HFF-Myc (cell line): ENCODE measurements at places on chromosomes 13 and 19.

DNA sequence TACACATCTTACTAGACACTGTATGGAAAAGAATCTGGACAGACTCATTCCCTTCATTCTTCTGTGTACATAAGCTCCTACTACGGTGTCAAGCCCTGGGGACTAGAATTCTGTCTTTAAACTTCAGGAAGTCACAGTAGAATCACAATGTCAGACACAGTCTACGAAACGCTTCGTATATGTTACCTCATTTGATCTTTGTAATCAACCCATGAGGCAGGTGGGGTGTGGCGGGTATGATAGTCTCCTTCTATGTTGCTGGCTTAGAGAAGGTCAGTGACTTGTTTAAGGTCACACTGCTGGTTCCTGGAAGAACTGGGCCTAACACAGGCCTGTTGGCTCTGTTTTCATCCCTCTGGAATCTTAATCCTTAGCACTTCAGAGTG is 32.2 kb upstream of the TPT1 start:
- DNase-seq: no peak

DNA sequence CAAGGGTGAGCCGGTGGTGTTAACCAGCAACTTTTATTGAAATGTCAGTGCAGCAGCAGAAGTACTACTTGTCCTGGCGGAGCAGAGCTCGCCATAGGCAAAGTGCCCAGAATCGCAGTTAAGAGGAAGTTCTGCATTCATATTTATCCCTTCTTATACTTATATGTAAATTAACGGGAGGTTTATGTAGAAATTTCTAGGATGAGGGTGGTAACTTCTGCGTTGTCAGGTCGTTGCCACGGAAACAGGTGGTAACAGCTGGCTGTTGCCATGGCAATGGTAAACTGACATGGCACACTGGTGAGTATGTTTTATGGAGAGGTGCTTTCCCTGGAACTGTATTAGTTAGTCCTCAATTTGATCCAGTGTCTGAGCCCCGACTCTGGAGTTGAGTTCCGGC is 2494.9 kb upstream of the PCDH20 start:
- no peak for DNase-seq

DNA sequence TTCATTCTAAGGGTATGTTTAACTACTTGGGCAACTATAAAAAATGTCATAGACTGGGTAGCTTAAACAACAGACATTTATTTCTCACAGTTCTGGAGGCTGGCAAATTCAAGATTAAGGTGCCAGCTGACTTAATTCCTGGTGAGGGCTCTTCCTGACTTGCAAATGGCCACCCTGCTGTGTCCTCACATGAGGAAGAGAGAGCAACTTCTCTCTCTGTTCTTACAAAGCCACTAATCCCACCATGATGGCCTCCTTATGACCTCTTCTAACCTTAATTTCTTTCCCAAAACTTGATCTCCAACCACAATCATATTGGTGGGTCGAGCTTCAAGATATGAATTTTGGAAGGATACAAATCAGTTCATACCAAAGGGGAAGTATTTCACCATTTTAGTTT is 399.0 kb downstream of the DCT start:
- no peak for DNase-seq

DNA sequence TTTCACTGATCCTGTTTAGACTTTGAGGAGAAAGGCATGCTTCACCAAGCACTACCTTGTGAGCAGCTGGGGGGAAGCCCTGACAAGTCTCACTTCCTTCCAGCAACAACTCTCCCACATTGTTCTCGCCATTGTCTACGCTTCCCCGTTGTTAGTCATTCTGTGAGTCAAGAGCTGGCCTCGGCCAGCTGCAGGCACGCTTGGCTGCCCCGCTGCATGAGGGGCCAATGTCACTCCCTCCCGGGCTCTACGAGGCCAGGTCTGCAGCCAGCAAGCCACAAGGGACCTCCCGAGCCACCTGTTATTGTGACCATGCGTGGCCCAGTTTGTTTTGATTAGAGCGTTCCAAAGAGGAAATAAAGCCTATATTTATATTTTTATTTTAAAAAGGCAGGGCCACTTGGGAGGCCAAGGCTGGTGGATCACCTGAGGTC is 220.9 kb downstream of the FOXO1 start:
- DNase-seq: no peak

GRCh38 chr13:32019612-32020233 is 11.9 kb upstream of the FRY start:
- DNase-seq: peak; percentile 42

GRCh38 chr13:33453936-33454335 is 168.4 kb upstream of the STARD13 start:
- no peak for DNase-seq

- DNase-seq: no peak
Observed at GRCh38 chr19:366205-366783, 21.7 kb upstream of the MIER2 start.

GRCh38 chr13:29418026-29418425 is 177.5 kb downstream of the SLC7A1 start:
- no peak for DNase-seq

- peak; percentile 81 for DNase-seq
Observed at GRCh38 chr13:45325806-45326205, 15.2 kb downstream of the TPT1 start.

- DNase-seq: no peak
Observed at GRCh38 chr13:35794734-35795389, 318.4 kb upstream of the MAB21L1 start.

- no peak for DNase-seq
Observed at GRCh38 chr19:52198678-52199077, 8.8 kb downstream of the PPP2R1A start.

GRCh38 chr19:1125601-1126467 is 22.0 kb downstream of the GPX4 start:
- DNase-seq: no peak

DNA sequence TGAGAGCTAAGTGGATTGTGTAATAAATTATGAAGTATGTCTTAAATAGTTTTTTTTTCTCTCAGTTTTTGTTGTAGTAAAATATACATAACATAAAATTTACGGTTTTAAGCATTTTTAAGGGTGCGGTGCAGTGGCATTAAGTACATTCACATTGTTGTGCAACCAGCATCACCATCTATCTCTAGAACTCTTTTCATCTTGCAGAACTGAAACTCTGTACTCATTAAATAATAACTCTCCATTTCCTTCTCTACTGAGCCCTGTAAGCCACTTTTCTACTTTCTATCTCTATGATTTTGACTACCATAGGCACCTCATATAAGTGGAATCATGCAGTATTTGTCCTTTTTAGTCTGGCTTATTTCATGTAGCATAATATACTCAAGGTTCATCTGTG is 87.1 kb downstream of the GJA3 start:
- DNase-seq: no peak

- DNase-seq: no peak
Observed at GRCh38 chr19:14408491-14409145, 10.5 kb downstream of the DDX39A start.

GRCh38 chr19:7176792-7177191 is 107.3 kb downstream of the ZNF557 start:
- no peak for DNase-seq

DNA sequence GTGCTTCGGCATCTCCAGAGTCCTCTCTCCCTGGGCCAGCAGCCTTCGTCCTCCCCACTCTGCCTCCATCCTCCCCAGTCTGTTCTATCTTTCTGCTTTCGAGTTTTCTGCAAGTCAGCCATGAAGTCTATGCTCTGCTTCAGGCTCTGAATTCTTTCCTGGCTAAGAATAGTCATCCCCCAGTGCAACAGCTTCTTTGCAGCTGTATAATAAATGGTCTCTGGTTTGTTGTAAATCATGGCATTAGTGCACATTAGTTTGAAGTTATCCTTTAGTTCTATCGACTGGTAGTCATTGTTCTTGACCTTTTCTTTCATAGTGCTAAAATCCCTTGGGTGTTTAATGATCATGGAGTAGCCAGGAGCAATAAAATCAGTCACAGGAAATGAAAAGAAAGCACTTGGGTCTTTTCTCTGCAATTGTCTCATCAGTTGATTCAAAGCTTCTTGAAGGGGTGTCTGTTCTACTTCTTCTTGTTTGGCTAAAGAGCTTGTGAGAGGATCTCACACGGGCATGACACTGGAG is 46.2 kb upstream of the SOX21 start:
- no peak for DNase-seq

DNA sequence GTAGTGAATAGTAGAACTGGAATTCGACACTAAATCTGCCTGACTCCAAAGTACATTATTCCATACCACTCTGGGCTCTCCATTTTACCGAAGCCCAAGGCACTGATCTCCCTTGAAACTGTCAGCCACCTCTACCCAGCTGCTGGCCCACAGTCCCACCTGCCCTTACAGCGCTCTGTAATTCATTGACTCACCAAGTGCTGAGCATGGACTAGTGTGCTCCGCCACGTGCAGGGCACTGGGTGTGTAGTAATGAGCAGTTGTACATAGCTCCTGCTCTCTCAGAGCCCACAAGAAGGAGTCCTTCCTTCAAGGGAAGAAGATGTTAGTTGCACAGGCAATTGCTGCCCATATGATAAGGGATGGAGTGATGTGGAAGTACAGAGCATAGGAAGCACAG is 76.6 kb upstream of the SIAH3 start:
- DNase-seq: no peak

DNA sequence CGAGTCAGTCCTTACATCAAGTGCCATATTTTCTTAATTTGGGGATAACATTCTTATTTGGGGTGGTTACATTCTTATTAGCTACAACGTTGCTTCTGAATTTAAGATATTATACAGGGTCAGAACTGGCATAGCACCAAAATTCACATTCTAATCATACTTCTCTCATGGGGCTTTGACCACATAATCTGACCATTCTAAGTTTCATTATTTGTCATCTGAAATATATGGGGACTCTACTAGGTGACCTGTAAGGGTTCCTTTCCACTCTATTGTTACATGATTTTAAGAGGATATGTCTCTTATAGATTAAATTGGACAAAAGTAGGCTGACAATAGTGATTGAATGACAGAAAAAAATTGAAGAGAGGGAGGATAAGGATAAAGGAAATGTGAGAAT is 536.5 kb downstream of the KCTD12 start:
- no peak for DNase-seq

DNA sequence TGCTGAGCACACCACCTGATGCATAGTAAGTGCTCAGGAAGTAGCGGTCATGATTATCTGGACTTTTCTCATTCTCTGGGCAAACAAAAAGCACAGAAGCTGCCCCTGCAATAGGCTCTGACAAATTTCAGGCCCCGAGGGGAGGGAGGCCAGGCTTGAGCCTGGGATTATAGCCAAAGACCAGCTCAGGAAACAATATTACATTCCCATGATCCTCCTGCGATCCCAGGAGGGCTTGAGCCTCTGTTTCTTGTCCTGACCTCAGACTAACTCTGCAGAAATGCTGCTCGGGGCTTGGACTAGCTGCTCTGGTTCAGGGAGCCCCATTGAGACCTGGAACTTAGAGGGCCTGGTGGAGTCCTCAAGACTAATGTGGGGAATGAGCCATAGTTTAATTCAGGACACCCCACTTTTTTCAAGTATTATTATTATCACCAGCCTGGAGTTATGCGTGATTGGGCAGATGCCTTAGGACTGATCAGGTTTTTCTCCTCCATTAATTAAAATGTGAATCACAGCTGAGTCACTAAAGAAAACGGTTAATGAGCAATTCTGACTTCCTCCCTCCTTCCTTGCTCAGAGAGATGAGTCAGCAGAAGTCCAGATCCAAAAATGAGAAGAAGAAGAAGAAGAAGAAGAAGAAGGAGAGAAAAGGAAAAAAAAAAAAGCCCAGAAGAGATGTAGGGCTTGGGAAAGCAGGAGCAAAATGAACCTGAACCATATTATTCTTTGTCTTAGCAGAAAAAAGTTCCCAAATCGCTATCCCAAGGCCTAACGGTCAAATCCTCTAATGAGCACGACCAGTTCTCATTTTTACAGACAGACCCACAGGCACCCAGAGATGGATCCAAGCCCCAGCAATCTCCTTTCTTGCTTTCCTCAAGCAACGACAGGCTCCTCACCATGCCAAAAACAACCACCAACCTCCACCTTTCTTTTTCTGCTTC is 107.2 kb downstream of the CACNA1A start:
- DNase-seq: peak; percentile 65

GRCh38 chr19:7213628-7214323 is 80.4 kb downstream of the INSR start:
- DNase-seq: no peak

- no peak for DNase-seq
Observed at GRCh38 chr13:47350334-47351124, 453.7 kb upstream of the HTR2A start.

DNA sequence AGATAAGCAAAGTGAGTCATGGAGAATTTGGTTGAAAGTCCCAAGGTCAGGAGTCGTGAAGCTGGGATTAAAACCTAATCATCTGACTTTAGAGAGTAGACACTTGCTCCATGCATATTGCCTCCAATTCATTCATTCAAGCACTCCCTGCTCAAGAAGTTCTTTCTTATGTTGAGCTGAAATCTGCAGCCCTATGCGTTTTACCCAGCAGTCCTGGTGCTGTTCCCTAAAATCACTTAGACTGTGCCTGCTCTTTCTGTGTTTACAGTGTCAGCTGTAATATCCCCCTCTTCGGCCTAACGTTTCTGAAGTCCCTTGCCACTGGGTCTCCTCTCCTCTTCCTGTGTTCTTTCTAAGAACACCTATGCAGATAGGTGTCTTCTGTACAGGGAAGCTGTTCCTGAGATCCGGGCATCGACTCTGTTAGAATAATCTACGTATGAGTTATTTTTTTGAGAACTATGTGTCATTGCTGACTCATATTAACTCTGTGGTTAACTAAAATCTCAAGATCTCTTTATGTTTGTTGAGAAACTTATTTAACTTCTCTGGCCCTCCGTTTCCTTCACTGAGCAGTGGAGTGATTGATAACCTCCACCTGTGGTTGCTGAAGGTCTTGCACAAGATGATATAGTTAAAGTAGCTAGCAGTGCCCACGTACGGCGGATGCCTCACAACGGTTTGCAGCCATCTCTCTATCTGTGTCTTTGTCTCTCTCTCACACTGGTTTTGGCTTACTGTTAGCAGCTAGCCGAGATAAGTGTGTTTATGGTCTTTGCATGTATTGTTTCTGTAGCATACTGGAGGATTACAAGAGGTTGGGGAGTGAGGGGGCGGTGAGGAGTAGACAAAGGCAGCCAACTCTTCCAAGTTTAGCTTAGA is 4.7 kb downstream of the ALOX5AP start:
- peak; percentile 15 for DNase-seq

DNA sequence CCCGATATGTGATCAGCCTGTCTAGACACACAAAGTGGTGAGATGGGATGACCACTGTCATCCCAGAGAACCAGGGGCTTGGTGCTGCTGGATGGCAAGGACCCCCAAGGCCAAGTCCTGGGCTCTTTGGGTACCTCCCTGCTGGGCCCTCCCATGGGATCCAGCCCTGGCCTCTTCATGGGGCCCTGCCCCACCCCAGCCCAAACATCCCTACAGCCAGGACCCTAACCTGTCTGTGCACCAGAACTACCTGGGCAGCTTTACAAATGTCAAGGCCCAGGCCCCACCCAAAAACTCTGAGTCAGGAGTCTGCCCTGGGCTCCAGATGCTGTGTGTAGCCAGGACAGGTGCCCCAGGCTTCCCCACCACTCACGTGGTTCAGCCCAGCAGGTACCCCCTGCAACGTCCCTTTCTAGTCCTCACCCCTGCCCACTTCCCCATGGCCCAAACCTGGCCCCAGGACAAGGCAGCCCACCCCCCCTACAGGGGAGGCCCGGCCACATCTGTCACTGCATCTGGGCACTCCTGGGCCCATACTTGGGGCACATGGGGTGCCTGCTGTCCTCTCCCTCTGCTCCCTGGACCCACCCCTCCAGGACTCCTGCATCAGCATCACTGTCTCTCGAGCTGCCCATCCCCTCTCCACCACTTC is 233.5 kb downstream of the TUBA3C start:
- DNase-seq: no peak

- no peak for DNase-seq
Observed at GRCh38 chr13:76799696-76800095, 86.5 kb downstream of the KCTD12 start.

- DNase-seq: no peak
Observed at GRCh38 chr19:7901337-7901736, 2.3 kb upstream of the MAP2K7 start.

- DNase-seq: no peak
Observed at GRCh38 chr13:90108547-90108946, 1238.9 kb upstream of the MIR17HG start.
